Kasumi-1 (cell line): ENCODE measurements at places on chromosomes 13 and 19.

DNA sequence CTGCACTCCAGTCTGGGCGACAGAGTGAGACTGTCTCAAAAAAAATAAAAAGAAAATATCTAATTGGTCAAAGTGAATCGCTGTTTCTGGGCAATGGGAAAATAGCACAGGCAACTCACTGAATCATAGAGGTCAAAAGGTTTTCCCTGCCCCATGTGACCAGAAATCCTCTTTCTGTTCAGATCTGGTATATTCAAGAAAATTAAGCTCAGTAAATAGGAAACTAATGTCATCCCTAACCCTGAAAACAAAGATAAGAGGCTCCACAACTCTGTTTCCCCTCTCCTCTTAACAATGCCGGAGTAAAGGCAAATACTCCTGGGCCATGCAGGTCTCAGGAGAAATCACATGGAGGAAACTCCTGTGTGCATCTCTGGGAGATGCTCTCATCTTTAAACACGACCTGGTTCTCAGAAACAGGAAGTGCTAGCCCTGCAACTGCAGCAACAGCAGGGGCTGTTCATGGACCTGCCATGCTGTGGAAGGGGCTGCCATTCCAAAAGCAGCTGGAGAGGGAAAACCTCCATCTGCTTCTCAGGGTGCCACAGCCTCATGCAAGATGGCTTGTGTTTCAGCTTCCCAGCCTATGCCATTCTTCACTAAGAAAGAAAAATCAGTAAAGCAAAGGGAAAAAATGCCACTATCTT is 47.5 kb upstream of the SLC7A9 start:
- DNase-seq = no peak

DNA sequence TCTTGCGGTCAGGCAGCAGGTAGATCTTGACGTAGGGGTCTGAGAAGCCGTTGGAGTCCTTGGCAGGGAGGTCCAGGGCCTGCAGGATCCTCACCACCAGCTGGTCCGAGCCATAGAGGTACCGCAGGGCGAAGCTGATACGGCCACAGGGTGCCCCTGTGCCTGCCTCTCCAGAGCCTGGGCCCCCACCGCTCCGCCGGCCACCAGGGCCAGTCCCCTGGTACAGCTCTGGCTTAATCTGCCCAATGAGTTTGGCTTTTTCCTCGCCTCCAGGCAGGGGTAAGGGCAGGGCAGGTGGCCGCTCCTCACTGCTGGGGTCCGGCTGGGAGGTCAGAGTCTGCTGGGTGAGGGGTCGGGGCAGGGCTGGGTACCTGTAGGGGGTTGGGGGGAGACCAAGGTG is 9.9 kb downstream of the SYT3 start:
- DNase-seq = no peak

- no peak for DNase-seq
These were observed 44.1 kb upstream of the RFXAP start for GRCh38 chr13:36774931-36775330.

DNA sequence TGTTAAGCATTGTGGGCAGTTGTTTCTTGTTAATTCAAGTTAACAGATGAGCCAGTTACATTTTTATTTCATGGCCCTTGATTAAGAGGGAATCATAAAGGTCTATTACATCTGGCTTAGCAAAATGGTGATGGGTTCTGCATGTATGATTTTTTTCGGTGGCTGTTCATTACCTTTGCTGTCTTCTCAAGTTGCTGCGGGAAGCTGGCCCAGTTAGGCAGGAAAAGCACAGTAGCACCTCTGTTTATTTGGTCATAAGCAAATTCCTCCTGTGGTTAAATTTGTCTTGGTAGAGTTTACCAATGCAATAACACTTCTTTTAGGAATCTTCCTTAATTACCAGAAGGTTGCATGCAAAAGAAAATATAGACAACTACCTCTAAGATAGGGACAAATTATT is 104.5 kb downstream of the FRY start:
- DNase-seq = no peak

DNA sequence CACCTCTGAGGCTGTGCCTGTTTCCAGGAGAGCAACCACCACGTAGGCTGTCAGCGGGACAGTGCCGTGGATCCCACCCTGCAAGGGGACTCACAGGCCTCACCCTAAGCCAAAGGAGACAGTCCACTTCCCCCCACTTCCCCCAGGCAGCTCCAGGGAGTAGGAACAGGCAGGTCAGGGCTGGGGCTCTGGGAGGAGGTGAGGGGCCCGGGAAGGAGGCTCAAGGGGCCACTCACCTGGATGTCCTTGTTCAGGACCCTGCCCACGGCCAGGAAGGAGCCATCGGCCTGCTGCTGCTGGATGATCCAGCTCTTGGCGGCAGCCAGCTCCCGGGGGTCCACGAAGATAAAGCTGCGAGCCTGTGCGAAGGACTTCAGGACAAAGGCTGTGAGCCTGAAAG is 25.6 kb downstream of the F2RL3 start:
- DNase-seq = no peak

GRCh38 chr19:15109768-15110417 is 2.7 kb downstream of the SYDE1 start:
- no peak for DNase-seq

GRCh38 chr19:56507446-56508289 is at the start of gene ZNF471:
Gene ZNF471, plus strand, starts transcription at chr19:56507855. Its CDS starts 3,717 bp downstream, at chr19:56511572.
- DNase-seq = peak; percentile 51

GRCh38 chr13:31538067-31539042 is 201.0 kb upstream of the RXFP2 start:
- DNase-seq = peak; percentile 27

- DNase-seq = peak; percentile 79
These were observed 58.7 kb upstream of the KLF5 start for GRCh38 chr13:73000027-73000674.

GRCh38 chr19:4075373-4075772 is 8.7 kb upstream of the ZBTB7A start:
- DNase-seq = no peak

DNA sequence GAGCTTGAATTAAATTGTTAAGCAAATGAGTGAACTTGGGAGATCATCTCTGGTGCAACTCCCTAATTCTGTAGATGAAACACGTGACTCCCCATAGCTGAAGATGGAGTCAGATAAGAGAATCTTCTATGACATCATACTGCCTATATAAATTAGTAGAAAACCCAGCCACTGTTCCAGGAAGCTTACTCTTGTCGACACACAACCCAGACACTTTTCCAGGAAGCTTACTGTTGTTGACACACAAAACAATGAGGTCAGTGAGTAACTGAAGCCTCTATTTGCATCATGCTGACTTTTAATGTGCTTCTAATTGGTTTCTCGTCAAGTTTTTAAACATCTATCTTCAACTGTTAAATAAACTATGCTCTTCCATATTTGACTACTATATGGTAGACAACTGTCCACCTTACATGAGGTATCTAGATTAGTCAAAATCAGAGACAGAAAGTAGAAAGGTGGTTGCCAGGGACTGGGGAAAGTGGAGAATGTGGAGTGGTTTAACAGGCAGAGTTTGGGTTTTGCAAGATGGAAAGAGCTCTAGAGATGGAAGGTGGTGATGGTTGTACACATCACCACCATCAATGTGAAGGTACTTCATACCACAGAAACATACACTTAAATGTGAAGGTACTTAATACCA is 168.2 kb downstream of the FGF14 start:
- no peak for DNase-seq

GRCh38 chr19:5850743-5851293 is 431 bp downstream of the FUT3 start:
- DNase-seq = no peak

DNA sequence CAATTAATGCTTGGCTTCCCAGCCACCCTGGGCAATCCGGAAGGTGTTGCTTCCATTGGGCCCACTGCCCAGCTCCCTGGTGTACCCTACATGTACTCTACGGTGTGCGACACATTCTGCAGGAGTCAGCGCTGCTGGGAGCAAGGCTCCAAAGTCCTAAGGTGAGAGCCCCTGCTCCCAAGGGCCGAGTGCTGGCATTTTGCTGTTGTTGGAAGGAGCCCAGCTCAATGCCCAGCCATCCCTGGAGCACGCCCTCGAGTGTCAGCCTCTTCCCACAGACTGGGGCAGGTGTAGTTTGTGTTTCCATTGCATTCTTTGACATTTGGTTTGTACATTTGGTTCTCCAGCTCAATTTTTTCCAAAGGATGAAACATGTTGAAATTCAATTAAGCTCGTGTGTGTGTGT is 64.6 kb downstream of the GGACT start:
- DNase-seq = no peak

DNA sequence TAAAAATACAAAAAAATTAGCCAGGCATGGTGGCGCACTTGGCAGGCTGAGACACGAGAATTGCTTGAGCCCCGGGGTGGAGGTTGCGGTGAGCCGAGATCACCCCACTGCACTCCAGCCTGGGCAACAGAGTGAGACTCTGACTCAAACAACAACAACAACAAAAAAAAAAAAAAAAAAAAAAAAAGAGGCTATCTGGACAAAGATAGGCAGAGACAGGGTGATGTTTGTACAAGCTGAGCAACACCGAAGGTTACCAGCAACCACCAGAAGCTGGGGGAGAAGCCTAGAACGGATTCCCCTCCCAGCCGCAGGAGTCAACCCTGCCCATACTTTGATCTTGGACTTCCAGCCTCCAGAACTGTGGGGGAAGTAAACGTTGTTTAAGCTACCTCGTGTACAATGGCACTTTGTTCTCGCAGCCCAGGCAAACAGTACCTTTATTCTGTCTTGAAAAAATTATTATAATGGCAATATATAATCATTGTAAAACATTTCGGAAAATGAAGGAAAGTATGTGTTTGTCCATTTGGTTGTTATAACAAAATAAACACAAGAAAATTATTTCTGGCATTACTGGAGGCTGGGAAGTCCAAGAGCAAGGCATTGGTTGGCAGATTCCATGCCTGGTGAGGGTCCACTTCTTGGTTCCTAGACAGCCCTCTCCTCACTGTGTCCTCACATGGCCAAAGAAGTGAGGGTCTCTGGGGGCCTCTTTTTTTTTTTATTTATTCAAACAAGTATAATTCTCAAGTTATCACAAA is 39.8 kb upstream of the LATS2 start:
- no peak for DNase-seq

- no peak for DNase-seq
These were observed 537.4 kb downstream of the MYO16 start for GRCh38 chr13:109166804-109167203.

GRCh38 chr13:24172071-24172470 is 11.6 kb downstream of the SPATA13 start:
- DNase-seq = no peak

DNA sequence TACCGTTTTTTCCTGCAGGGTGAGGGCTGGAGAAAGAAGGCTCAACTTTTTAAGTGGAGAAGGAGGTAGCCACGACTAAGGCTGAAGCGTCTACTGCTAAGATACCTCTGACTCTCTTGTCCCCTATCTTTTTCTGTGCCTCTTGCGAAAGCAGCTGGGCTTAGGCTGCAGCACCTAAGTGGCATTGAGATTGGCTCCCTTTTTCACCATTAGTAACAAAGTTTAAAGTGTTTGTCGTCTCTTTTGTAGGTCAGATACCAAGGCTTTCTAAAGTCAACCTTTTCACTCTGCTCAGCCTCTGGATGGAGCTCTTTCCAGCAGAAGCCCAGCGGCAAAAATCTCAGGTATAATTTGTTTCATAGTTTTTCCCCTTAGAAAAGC is 887 bp downstream of the CDADC1 start:
- DNase-seq = peak; percentile 55

- DNase-seq = peak; percentile 38
These were observed 4.2 kb downstream of the FNDC3A start for GRCh38 chr13:48979892-48980291.

GRCh38 chr13:25281935-25282332 is 5.4 kb downstream of the MTMR6 start:
- no peak for DNase-seq

DNA sequence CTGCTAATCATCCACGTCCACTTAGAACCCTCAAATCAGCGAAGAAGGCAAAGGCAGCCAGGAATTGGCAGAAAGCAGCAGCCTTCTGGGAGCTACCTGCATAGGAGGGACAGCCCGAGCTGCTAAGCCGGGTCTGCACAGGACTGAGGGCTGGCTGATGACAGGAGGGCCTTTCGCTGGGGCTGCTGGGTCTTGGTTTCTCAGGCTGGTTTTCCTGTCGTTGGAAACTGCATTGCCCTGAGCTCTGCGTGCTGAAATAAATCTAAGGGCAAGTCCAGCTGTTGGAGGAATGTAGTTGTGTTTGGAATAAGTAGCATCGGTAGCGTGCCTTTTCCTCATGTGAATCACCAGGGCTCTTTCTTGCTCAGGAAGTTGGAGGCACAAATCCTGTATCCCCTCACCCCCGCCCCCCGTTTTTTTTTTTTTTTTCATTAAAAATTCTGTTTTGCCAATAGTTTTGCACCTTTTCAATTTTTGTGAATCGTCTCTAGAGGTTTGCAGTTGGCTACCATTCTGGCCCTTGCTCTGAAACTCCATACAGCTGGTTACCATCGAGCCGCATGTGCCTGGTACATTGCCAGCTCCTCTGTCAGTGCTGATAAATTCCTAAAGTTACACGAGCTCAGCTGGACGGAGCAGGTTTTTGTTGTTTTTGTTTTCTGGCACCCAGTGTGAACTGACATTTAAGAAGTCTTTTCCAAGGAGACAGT is 193.9 kb upstream of the RNF113B start:
- no peak for DNase-seq

DNA sequence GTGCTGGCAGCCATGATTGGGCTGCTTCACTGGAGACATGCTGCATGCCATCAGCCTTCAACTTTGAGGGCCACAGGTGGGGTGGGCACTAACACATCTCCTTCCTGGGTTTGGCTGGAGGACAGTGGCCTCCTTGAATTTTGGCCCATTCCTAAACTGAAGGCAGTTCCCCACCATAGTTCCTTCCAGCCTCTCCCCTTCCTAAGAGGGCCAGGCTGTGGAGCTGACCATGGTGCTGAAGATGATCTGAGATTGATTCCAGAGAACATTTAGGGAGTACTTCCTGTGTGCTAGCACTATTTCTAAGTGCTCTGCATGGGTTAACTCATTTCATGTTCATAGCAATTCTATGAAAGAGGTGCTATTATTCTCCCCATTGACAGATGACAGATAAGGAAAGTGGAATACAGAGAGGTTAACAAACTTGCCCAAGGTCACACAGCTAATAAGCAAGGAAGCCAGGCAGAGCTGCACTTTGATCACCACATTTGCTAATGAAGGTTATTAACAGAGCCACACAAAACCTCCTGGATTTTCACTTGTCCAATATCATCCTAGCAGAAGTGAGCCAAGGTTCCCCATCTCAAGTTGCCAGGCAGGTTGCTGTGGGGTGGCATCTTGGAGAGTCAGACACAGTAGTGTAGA is 175.3 kb downstream of the ZIC5 start:
- DNase-seq = peak; percentile 21

DNA sequence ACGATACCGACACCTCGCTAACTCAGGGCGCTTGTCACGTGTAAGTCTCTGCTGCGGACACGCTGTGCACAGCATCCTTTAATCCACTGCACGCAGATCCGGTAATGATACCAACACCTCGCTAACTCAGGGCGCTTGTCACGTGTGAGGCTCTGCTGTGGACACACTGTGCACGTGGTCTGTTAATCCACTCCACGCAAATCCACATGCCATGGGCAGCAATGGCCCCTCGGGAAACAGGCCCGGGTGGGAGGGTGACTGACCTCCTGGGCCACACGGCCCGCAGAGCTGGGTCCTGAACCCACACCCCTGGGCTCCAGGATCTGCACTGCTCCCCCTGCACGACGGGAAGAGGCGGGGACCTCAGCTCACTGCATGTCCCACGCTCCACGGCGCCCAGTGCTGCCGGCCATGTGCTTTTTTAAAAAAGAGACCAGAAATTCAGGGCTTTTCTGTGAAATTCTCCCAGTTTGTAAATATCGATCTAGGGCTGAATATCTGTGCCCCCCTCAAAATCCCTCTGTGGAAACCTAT is 16.1 kb downstream of the SHC2 start:
- no peak for DNase-seq
